ENCODE measurements at places on chromosomes 5 and 9.

DNA sequence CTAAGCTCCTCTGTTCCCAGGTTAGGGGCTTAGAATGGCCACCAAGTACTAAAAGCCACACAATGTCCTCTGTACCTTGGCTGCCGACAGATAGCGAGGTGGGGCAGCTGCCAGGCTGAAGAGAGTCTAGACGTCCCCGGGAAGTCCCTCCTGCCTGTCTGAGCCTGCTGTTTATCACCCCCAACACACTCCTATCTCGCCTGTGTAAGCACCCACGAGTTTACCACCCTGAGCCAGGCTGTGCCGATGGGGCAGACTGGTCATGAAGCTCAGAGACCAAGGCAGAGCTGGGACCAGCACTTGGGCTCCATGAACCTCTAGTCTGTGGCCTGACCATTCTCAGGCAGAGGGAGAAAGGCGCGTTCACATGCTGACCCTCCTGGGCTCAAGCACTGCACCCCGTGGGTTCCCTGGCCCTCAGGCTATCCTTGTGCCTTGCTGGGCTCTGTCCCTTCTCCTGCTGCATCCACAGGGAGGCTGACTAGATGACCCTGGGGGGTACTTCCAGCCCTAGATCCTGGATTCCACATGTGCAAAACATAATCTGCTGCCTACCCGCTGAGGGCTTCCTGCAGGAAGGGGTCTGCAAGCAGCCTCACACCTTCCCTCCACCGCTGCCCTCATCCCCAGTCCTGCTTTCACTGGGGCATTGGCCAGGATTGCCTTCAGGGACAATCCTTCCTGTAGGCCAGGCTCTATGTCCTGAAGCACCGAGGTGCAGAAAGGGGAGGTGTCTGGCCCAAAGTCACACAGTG is 18.6 kb upstream of the SLC25A51 start:
- no peak for DNase-seq

DNA sequence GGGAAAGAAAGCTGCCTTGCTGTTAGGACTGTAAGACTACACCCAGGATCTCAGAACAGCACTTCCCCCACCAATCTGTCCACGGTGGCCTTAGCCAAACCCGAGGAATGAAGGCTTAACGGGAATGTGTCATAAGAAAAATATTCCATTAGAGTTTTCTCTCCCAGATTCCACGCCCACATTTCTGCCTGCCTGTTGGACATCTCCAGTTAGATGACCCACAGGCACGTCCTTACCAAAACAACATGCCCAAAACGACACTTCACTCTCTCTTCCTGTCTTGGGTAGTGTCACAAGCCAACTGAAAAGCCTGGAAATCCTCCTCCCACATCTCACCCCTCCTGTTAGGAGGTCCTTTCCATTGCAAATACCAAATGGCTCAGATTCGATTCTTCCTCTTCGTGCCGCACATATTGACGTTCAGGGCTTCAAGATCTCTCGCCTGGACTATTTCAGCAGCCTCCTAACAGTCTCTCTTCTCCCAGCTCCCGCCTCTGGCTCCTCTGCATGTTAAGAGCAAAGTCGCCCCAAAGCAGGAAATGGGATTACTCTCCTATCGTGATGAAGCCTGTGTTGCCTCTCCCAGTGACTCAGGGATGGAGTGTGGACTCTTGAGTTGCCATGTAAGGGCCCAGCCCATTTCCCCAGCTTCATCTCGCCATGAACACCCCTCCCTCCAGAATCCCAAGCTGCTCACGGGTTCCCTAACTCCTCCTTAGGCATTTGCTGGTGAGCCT is 159.3 kb downstream of the NR3C1 start:
- DNase-seq: peak; percentile 84

- DNase-seq: no peak
Measured at GRCh38 chr5:77859306-77859705, 83.2 kb upstream of the TBCA start.

- DNase-seq: no peak
Measured at GRCh38 chr5:60494635-60495034, 205.3 kb downstream of the DEPDC1B start.

- peak; percentile 91 for DNase-seq
Measured at GRCh38 chr9:130860458-130861316, 25.6 kb downstream of the ABL1 start.

- DNase-seq: no peak
Measured at GRCh38 chr9:131273146-131273855, 3.0 kb downstream of the FAM78A start.

DNA sequence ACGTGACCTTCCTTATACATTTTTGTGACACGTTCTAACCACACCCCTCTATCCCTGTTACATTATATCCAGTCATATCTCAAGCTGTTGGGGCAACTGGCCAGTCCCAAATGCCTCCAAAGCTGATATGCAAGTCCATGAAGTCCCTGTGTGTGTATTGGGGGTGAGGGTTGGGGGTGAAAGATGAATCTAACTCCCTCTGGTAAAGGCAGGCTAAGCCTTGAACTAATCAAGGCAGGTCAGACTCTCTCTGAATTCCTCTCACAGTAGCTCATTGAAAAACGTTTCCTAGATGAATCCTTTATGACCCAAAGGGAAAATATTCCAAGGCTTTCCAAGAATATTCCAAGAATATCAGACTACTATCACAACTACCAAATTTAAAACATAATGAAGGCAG is 174.4 kb downstream of the MUSK start:
- no peak for DNase-seq

All from lung microvascular endothelial cell (primary cell).